Panc1 (cell line): ENCODE measurements at places on chromosomes 3 and 15. TPM values are rescaled to one million over a fixed set of nuclear protein-coding genes. Genes with fewer than 3 reads are reported as not detected.

DNA sequence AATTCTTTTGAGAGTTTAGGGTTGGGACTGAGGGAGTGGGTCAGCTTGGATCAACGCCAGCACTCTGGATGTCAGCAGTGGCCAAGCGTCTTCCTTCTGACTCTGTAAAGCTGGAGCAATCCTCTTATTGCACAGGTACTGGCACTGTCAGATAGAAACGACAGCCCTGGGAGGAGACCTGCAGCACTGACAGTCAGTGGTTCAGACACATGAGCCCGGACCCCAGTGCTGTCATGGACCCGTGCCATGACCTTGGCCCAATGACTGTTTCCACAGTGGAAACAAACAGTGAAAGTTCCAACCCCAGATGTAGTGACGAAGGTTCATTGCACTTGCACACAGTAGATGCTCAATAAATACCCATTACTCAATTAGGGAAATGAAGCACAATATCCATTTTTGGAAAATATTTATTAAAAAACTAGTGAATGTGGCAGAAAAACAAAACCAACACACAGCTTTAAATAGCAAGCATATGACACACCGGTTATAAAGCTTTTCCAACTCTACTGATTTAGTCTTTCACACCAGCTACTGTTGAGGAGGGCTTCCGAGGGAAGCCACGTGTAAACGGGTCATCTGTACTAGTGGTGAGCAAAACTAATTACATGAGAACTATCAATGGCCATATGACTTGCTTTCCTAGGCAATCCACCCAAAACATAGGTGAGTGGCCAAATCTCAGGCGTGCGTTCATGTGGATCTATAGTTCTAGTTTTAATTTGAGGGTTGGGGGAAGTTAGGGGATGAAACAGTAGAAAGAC is 22.1 kb downstream of the SIAH2 start:
- DNase-seq, result no peak

The SLC25A38 gene
- total RNA-seq, result 21.5 TPM

The PPP1R2 gene
- total RNA-seq, result 60.2 TPM

GRCh38 chr3:67431887-67432286 is 222.5 kb downstream of the SUCLG2 start:
- no peak for DNase-seq

DNA sequence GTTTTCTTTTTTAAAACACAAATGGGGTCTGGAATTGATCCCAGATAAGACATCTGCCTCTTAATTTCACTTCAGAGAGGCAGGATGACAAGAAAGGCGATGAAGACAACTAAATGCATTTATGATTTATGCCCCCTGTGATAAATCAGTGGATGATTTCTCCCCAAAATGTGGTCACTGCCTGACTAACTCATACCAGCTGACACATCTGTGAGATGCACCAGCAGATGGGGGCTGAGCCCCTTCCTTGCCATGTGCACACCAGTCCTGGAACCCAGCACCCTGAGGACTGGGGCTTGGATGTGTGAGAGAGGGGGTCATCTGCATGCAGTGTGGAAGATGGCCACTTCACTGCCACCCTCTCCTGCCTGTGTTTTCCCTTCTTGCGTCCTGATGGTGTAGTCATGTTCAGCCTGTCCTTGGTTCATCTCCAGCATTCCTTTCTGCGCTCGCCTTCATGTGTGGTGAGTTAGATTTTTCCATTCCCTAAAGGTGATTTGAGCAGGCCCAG is 264.3 kb downstream of the LRTM1 start:
- no peak for DNase-seq

The MOBP gene
- not detected for total RNA-seq

GRCh38 chr3:174958671-174959328 is 99.7 kb downstream of the NAALADL2 start:
- DNase-seq, result no peak

GRCh38 chr3:153829606-153830170 is 291.5 kb upstream of the ARHGEF26 start:
- no peak for DNase-seq

GRCh38 chr3:56792193-56792592 is 9.6 kb downstream of the ARHGEF3 start:
- DNase-seq, result no peak

The ZNF502 gene
- total RNA-seq, result not detected

The TEX55 gene
- total RNA-seq, result not detected

- DNase-seq, result no peak
These were observed 289.5 kb downstream of the NEK10 start for GRCh38 chr3:27079427-27080257.

DNA sequence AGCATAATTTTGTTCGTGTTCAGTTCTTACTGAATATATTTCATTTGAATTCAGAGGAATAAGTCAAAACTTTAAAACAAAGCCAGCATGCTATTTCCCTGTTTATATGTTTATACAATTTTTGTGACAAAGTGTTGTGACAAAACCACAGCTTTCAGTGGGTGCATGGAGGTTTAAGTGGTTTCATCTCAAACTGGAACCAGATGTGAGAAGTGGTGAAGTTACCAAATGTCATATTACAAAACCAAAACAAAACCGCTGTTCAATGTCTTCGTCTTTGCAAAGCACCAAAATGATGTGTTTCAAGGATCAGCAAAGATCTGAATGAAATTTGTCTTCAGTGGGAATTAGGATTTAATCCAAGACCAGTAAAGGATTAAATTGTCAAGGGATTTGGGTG is 59.3 kb upstream of the OSTN start:
- no peak for DNase-seq

GRCh38 chr3:124621498-124621897 is 108.8 kb upstream of the UMPS start:
- DNase-seq, result no peak

DNA sequence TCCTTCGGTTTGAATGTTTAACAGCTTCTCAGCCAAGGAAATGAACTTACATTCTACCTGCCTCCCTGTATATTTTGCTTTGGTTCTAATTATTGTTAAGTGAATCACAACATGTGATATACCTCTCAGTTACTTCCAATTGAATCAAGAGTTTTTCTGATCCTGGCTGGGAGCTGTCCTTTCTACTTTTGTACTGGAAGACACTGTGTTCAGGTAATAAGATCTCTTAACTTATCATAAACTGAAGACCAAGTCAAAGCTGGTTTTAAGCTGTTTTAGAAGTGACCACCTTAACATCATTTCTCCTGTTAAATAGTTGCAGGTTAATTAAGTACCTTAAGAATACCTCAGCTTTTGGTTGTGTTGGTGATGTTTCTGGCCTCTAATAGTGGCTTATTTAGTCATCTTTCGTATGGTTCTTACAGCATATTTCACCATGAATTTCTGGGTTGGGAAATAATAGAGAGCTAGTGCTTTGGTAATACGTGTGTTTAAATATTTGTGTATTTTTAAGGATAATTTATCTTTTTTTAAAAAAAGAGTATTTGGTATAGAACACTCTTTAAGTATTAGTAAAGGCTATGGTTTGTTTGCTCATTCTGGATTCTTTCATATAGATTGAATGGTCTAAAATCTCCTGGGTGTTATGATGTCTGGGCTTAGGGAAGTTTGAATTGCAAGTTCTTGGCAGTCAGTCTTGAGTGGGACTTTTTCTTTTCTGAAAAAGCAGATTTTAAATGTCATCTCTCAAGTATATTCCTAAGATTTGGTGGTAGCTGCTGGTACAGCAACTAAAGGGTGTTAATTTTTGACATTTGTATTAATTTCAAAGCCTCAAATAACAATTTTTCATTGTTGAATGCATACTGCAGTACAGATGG is 1.6 kb downstream of the RAB8B start:
- DNase-seq, result no peak

- DNase-seq, result peak; percentile 22
These were observed 43.9 kb upstream of the ARL8B start for GRCh38 chr3:5078151-5078550.

GRCh38 chr15:76512971-76513370 is 176.4 kb downstream of the ISL2 start:
- DNase-seq, result no peak
